GM23248 (cell line): ENCODE measurements at places on chromosomes 5 and 9.
A peak's percentile ranks its signal among the peaks of the same experiment; 100 is the strongest.

DNA sequence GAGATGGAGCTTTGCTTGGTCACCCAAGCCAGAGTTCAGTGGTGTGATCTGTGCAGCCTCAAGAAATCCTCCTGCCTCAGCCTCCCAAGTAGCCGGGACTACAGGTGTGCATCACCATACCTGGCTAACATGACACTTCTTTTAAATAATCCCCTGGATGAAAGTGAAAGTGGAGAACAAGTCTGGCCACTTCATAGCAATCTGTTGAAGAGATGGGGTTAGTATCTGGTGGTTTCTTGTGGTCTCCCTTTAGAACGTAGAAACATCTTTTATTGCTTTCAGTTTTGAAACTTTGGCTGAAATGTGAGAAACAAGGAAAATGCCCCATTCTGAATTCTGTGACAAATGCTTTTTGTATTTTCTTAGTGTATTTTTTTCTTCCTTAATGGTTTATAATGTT is 452.5 kb upstream of the RIOK2 start:
- DNase-seq, result no peak

DNA sequence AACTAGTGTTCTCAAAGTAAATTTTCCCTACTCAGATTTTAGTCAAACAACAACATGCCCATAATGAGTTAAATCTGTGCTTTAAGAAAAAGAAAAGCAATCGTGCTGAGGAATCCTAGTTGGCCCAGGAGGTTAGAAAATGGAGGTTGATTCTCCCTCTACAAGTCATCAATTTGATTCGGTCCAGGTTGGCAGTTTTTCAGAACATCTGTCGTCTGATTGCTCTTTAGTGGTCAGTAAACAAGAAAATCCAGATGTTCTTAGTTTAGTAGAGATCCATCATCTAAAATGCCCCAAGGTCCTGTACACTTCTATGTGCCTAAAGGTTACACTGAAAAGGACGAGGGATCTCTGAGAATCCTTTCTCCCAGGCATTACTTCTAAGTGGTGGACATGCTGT is 659.2 kb downstream of the MTRR start:
- DNase-seq, result no peak

- no peak for DNase-seq
These were observed 570.6 kb upstream of the KLF4 start for GRCh38 chr9:108060175-108060574.

DNA sequence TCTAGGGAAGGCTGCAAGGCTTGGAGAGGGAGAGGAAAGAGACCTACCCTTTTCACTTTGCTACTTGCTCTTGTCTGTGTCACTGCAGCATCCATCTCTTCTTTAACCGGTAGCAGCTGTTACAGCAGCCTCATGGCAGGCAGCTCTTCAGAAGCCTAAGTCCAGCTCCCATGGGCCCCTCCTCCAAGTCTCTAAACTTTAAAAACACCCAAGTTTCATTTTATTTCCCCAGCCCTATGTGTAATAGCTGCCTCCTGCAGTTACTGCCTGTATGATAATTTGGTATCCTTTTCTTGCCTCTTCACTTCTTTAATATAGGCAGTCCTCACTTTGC is 313.1 kb upstream of the PIK3R1 start:
- no peak for DNase-seq

GRCh38 chr5:1392801-1393565 is 48.1 kb upstream of the CLPTM1L start:
- no peak for DNase-seq

- no peak for DNase-seq
These were observed 266.1 kb downstream of the CWC27 start for GRCh38 chr5:65034813-65035209.

DNA sequence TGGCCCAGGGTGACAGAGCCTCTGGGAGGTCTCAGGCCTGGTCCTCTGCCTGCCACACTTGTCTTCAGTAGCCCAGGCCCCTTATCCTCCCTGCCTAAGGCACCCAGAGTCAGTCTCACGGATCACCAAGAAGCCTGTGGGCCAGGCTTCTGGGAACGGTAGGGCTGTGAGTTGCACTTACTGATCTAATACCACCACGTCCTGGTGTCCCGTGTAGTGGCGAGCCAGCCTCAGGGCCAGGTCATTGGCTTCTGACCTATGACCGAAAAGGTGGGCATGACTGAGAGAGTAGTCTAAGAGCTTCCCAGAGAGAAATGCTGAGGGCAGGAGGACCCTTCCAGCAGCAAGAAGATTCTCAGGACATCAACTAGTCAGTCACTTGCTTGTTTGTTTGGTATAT is 7.4 kb downstream of the PHYKPL start:
- no peak for DNase-seq

DNA sequence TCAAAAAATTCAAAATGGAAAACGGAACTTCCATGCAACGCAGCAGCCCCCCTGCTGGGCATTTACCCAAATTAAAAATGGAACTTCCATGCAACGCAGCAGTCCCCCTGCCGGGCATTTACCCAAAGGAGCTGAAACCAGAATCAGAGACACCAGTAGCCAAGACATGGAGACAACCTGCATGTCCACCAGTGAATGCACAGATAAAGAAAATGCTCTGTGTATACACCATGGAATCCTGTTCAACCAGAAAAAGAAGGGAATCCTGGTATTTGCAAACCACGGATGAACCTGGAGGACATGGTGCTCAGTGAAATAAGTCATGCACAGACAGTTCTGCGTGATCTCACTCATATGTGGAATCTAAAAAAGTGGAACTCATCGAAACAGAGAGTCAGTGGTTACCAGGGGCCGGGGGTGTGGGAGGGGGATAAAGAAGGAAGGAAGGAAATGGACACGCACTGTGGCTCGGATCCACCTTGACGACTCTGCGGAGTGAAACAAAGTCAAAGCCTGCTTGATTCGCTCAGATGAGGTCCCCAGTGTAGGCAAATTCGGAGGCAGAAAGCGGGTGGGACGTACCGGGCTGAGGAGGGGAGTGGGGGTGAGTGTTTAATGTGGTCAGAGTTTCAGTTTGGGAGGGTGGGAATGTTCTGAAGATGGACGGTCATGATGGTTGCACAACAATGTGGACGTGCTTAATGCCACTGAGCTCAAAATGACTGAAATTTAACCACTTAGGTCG is 40.2 kb upstream of the EXOC3 start:
- DNase-seq, result no peak

GRCh38 chr5:175034924-175035323 is 310.5 kb downstream of the MSX2 start:
- no peak for DNase-seq

- DNase-seq, result no peak
These were observed 19.1 kb downstream of the NDST1 start for GRCh38 chr5:150527038-150527437.

- DNase-seq, result no peak
These were observed 282.2 kb downstream of the MAN2A1 start for GRCh38 chr5:109971968-109972367.

- no peak for DNase-seq
These were observed 67.3 kb downstream of the SNX30 start for GRCh38 chr9:112817860-112818203.

DNA sequence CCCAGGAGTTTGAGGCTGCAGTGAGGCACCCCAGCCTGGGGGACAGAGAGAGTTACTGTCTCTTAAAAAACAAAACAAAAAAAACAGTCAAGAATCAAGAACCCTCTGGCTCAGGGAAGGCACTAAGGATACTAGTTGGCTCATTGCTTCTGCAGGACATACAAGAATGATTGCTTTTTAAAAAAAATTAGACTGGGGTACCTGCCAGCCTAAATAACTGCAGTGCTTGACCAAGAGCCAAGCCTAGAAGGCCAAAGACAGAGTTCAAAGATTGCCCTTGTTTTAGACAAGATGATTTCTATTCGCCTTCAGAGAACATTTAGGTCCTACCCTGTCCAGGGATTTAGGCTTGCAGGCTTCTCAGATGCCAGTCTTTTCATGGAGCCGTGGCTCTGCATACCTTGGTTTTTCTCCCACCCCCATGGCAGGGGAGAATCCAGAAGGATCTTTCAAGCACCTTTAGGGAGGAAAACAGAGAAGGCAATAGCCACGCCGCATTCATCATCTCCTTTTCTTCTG is 93.7 kb upstream of the IL6ST start:
- peak; percentile 13 for DNase-seq

DNA sequence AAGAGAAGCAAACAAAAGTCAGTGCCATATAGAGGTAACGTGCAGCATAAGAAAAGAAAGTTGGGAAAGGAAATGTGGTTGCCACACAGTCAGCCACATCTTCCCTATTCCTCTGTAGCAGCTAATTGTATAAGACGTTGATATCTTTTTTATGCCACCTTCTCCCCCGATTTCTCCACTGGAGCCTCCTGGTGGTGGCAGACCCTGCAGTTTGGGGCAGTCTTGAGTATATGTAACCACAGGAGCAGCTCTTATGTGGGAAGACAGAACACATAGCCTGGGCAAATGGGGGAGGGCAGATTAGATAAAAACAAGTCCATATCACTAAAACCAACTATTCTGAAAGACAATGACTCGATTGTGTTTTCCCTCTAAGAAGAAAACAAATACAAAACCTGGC is 99.7 kb downstream of the PLCXD3 start:
- DNase-seq, result no peak

- peak; percentile 63 for DNase-seq
These were observed 27.3 kb upstream of the FER start for GRCh38 chr5:108720391-108720790.

DNA sequence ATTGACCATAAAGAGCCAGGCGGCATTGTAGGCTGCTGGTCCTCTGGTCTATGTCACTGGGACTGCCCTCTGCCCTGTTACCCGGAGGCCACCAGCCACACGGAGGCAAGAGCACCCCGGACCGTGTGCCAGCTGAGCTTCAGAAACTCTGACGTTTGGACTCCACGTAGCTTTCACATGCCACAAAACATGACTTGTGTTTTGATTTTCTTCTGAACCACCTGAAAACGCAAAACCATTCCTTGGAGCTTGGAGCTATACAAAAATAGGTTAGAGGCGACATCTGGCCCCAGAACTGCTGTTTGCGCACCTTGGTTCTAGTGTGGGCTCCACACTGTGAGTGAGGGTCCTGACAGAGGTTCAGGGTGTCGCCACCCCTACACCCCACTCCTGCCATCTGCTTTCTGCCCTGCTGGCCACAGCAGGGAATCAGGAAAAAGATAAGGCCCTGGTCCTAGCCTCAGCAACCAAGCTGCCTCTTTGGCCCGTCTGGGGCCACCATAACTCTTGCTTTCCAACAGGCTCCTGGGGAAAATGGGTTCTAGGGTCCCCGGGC is 151.3 kb upstream of the IRX2 start:
- no peak for DNase-seq

DNA sequence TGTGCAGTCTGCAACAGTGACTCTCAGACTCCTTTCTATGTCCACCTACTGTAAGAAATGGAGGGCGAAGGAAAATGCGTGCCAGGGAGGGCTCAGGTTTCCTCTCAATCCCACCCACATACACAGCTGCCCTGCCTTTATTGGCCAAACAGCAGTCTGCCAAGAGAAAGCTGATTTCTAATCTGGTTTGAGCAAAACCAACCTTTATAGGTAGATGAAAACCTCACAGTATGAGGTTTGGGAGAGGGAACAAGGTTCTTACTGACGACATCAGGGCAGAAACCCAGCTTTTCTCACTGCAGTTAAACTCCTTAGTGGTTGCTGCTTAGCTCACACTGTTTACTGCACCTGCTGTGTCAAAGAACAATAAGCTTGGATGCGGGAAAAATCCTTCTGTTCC is 152.3 kb upstream of the KLF9 start:
- DNase-seq, result no peak

- no peak for DNase-seq
These were observed 20.1 kb downstream of the LHFPL2 start for GRCh38 chr5:78628270-78628992.

GRCh38 chr5:17157294-17157693 is 60.1 kb upstream of the BASP1 start:
- peak; percentile 83 for DNase-seq

GRCh38 chr9:37466037-37466709 is 923 bp upstream of the ZBTB5 start:
- DNase-seq, result peak; percentile 94

DNA sequence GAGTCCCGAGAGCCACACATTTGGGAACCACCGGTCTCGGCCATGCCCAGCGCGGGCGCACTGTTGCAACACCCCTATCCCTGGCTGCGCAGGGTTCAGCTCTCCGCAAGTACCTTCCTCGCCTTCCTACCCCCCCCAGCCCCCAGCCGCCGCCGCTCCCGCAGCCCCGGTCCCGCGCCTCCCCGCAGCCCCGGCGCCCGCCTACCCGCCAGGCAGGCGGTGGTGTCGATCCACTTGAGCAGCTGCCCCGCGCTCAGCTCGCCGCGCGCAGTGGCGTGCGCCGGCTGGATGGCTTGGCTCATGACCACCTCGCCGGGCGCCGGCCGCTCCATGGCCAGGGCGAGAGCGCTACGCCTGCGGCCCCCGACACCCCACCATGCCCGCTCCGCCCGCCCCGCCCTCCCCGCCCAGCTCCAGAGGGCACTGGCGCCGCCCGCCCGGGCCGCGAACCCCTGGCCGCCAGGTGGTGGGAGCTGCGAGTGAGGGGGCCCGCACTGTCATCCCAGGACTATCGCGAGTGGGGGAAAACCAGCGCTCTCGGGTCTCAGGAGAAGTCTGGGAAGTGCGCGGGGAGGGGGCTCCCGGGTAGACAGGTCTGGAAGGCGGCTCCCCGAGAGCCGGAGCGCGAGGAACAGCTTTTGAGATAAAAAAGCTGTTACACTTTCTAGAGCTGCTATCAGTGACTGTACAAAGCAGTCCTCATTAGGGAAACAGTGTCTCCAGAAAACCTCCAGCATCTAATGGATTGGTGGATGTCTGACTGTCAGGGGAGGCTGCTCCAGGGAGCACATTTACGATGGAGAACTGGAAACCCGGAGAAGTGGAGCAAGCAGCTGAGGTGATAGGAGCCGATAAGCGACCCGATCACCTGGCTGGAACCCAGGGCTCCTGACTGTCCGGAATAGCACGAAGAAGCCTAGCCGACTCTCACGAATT is at the start of gene ACOT12:
Gene ACOT12, minus strand, starts transcription at position 352 of the 936 bp plus-strand sequence. Its CDS starts 20 bp downstream, at position 332.
- peak; percentile 54 for DNase-seq

DNA sequence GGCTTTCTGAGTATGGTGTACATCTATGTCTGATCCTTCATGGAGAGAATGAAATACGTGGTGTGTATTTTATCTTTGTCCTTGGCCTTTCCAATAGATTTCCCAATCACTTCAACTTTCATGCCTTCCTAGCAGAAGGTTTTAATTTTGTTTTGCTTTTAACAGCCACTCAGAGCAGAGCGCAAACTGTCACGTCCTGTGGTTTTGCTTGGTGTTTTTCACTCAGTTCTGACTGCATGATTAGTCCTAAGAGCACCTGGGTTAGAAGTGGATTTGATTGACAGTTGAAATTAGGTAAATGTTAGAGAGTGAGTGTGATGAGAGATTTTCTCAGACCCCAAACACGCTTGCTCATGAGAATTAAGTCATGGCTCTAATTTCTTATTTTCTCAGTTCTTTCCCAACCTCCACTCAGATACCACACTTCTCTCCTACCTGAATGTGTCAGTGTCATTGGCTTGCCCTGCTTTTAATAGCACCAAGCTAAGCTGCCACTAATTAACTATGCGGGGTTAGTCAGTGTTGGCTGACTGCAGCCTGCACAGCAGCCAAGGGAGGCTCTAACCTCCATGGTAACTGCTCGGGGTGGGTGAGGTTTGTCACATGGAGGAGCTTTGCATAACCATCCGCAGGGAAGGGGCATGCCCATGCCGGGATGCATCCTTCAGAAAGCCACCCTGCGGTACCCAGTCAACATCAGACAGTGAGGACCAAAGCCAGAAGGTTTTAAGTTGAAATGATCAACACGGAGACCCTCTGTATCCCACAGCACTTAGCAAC is 173.4 kb downstream of the NR3C1 start:
- peak; percentile 74 for DNase-seq

GRCh38 chr5:107389130-107389774 is 281.5 kb downstream of the EFNA5 start:
- peak; percentile 60 for DNase-seq

GRCh38 chr9:38316166-38316780 is 76.2 kb upstream of the ALDH1B1 start:
- DNase-seq, result no peak

- DNase-seq, result peak; percentile 95
These were observed 25.4 kb upstream of the ZSWIM6 start for GRCh38 chr5:61306531-61307131.
